ENCODE measurements at places on chromosomes 4 and X. TPM values are rescaled to one million over a fixed set of nuclear protein-coding genes. Genes with fewer than 3 reads are reported as not detected.
A peak's percentile ranks its signal among the peaks of the same experiment; 100 is the strongest.

DNA sequence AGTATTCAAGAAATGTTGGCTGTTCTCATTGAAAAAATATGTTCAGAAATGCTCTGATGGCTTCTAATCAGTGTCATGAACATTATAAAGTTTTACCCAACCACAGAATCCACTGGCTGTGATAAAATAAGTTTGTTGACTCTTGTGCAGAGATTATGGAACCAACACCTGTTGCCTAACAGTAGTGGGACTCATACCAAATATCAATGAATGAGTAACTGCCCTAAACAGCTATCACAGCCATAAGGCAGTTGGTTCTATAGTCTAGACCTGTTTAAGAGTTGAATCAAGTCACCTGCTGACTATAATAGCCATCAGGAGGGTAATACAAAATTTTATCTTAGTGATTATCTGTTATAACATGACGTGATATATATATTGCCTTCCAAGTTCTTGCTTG is 168.3 kb downstream of the ATOH1 start:
- H3K36me3 ChIP-seq = no peaks in the 10 kb centered on the region
- DNase-seq = no peak
- H3K4me1 ChIP-seq = no peaks in the 10 kb centered on the region
- H3K4me3 ChIP-seq = no peak overlapping the region

DNA sequence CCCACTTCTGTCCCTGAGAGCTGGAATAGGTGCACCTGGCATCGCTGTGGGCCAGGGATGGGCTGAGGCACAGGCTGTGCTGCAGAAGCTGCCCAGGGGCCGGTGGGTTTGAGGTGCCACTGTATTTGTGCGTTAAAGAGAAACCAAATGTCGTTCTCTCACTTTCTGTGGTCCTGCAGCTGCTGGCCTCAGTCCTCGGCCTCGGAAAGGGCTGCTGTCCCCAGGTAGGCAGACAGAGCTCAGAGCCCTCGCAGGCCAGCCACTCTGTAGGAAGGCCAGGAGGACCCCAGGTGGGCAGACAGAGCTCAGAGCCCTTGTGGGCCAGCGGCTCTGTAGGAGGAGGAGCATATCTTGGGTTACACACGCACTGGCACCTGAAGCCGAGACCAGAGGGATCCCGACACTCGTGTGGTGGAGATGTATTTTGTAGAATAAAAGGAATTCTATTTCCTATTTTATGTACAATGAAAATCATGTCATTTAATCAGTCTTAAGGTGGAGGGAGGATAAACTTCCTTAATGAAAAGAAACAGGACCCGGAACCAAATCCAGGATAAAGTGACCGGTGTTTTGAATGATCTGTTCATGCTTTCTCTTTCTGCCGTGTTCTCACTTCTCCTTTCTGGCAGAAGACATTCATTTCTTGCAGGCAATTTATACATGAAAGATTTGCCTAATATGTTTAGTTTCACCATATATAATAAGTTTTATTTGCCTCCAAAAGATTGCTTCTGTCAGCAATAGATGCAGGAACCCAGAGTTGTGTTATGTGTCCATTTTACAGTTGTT is 54.4 kb upstream of the HGFAC start:
- peak; percentile 69 for DNase-seq
- no peaks in the 10 kb centered on the region for H3K27me3 ChIP-seq
- H3K36me3 ChIP-seq = no peaks in the 10 kb centered on the region
- H3K27ac ChIP-seq = peak overlapping the region; percentile 73
- peaks cover 66% of the 10 kb centered on the region for H3K4me1 ChIP-seq

- no peak overlapping the region for H3K27ac ChIP-seq
- no peak overlapping the region for H3K4me3 ChIP-seq
- H3K4me1 ChIP-seq = no peaks in the 10 kb centered on the region
- H3K36me3 ChIP-seq = no peaks in the 10 kb centered on the region
Observed at GRCh38 chr4:79225360-79225759, 100.5 kb downstream of the NAA11 start.

GRCh38 chrX:384861-385260 is 1.8 kb downstream of the PPP2R3B start:
- H3K4me3 ChIP-seq = no peak overlapping the region
- H3K27me3 ChIP-seq = no peaks in the 10 kb centered on the region
- no peaks in the 10 kb centered on the region for H3K36me3 ChIP-seq
- no peak for DNase-seq

DNA sequence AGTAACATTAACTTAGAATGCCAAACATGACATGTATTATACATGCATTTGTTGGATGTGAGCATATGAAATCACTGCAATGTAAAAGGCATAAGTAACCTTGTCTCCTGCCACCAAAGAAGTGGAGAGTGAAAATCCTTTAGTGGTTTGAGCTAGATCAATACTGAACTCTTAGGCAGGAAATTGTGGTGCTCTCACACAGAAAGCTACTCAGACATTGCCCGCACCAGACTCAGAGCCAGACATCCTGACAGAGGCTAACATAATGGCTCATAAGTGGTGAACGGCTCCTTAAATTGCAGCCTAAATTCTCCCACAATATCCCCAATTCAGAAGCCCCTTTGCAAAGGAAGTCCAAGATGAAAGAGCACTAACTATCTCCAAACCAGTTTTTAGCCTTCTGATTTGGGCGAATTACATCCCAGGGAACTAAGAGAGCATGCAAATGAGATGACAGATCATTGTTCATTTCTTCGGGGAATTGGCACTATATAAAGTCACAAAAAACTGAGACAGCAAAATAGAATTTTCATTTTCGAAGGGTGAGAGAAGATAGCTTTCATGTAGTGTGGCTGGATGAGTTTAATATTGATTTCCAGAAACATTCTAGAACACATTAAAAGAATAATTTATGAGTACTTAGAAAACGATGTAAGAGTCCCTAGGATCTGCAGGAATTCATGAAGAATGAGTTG is 233.6 kb upstream of the RPS6KA3 start:
- DNase-seq = no peak
- no peak overlapping the region for H3K27ac ChIP-seq
- no peaks in the 10 kb centered on the region for H3K4me1 ChIP-seq
- no peak overlapping the region for H3K4me3 ChIP-seq
- H3K36me3 ChIP-seq = no peaks in the 10 kb centered on the region

DNA sequence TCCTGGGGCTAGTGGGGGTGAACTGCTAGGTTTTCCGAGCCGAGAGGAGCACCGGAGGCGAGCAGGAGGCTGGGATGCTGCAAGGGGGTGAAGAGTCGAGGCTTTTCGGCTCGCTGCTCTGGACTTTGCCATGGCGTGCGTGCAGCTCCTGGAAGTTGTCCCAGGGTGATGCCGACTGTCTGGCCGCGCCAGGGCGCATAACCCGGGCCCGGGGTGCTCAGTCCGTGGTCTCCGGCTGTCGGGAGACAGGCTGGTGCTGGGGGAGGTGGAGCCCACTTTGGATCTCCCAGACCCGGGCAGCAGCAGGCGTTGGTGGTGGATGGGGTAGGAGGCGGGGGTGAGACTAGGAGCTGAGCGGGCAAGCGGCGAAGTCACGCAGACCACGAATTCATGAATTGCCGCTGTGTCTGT is 793 bp downstream of the GRIA3 start:
- peak overlapping the region; percentile 28 for H3K4me3 ChIP-seq
- H3K36me3 ChIP-seq = no peaks in the 10 kb centered on the region
- no peak overlapping the region for H3K27ac ChIP-seq
- peaks cover 4% of the 10 kb centered on the region for H3K27me3 ChIP-seq
- no peaks in the 10 kb centered on the region for H3K4me1 ChIP-seq
- DNase-seq = no peak

DNA sequence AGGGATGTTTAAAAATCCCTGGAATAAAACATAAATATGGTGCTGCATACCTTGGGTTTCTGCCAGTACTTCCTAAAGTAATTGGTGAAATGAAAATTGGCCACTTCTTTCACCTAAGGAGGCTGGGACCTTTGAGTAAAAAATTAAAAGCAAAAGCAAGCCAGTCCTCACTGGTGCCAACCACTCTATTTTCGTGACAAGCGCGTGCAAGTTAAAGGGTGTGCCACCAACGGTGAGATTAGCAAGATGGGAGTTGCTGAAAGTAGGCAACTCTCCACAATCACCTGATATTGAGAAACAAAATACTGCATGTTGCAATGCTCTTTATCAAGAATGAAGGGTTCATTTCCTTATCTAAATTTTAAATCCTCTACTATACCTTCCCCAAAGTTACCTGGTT is 19.7 kb upstream of the RTL9 start:
- no peak for DNase-seq
- no peak overlapping the region for H3K4me3 ChIP-seq
- H3K4me1 ChIP-seq = no peaks in the 10 kb centered on the region
- no peaks in the 10 kb centered on the region for H3K27me3 ChIP-seq
- H3K36me3 ChIP-seq = no peaks in the 10 kb centered on the region

DNA sequence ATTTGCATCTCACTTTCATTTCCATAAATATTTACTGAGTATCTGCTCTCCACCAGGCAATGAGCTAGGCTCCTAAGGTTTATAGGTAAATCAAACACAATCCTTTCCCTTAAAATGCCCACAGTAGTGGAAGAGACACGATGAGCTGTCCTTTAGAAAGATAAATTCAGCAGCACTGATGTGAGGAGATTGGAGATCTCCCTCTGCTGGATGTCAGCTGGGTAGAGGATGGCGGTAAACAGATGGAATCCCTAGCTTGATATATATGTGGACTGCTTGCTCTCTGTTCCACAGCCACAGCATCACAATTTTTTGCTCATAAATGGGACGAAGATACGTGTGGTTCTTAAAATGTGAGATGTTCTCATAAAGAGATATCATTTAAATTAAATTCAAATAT is 216.4 kb upstream of the RASGEF1B start:
- no peaks in the 10 kb centered on the region for H3K4me1 ChIP-seq
- no peak overlapping the region for H3K27ac ChIP-seq
- H3K4me3 ChIP-seq = no peak overlapping the region
- no peaks in the 10 kb centered on the region for H3K27me3 ChIP-seq
- no peak for DNase-seq

GRCh38 chr4:113784497-113785250 is 23.1 kb upstream of the CAMK2D start:
- no peaks in the 10 kb centered on the region for H3K27me3 ChIP-seq
- H3K4me1 ChIP-seq = peaks cover 3% of the 10 kb centered on the region
- H3K36me3 ChIP-seq = no peaks in the 10 kb centered on the region
- H3K27ac ChIP-seq = no peak overlapping the region

DNA sequence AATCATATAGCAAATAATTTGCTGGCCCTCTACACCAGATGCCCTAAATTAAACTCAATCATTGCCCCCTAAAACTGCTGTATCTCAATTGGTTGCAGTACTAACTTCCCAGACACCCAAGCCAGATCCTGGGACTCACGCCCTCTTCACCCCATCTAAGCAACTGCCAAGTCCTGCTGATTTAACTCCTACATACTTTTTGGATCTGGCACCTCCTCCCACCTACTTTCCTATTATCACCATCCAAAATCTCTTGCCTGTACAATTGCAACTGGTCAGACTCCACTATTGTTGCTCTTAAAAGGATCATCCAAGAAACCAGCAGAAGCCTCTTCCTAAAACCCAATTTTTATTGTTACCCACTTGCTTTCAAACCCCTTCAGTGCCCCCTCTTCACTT is 4.7 kb upstream of the HSD17B10 start:
- H3K4me1 ChIP-seq = no peaks in the 10 kb centered on the region
- H3K4me3 ChIP-seq = no peak overlapping the region
- no peak overlapping the region for H3K27ac ChIP-seq
- no peaks in the 10 kb centered on the region for H3K36me3 ChIP-seq
- DNase-seq = no peak

GRCh38 chr4:181613200-181613599 is 630.0 kb upstream of the TENM3 start:
- no peak overlapping the region for H3K4me3 ChIP-seq
- DNase-seq = no peak
- no peaks in the 10 kb centered on the region for H3K27me3 ChIP-seq
- H3K27ac ChIP-seq = no peak overlapping the region
- no peaks in the 10 kb centered on the region for H3K4me1 ChIP-seq

GRCh38 chr4:98602270-98602669 is 56.1 kb downstream of the TSPAN5 start:
- H3K4me1 ChIP-seq = peaks cover 8% of the 10 kb centered on the region
- DNase-seq = no peak
- H3K27ac ChIP-seq = no peak overlapping the region
- no peak overlapping the region for H3K4me3 ChIP-seq
- H3K36me3 ChIP-seq = no peaks in the 10 kb centered on the region

The OTC gene
- not detected for total RNA-seq

The GPRIN3 gene
- total RNA-seq = 33.8 TPM

The PITX2 gene
- not detected for total RNA-seq

The CC2D2A gene
- 8.7 TPM for total RNA-seq

The CABS1 gene
- total RNA-seq = not detected

The MSANTD1 gene
- total RNA-seq = 1.5 TPM

The CLIC2 gene
- 96.3 TPM for total RNA-seq

The AFP gene
- not detected for total RNA-seq

The SOWAHD gene
- 8.1 TPM for total RNA-seq

The ACTRT1 gene
- total RNA-seq = not detected

Data from spleen (tissue), 13 donors.